ENCODE measurements at places on chromosomes 7 and 10.

- no peak for DNase-seq
Observed at GRCh38 chr7:123303926-123304325, 104.2 kb upstream of the SLC13A1 start.

DNA sequence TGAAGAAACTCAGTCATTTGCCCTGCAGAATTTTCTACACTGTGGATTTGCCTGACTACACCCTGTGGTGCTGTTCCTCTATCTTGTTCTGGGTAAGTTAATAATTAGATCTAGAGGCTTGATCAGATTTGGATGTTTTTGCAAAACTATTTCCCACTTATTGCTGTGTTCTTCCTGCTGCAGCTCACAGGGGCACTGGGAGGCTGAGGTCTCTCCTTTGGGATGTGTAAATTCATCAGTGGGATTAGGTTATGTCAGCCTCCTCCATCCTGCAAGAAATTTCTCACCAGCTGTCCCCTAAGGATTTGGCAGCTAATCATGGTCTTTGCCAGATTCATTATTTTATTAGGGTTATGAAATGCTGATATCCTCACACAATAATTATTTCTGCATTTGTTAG, 148.1 kb upstream of the ZNF32 start:
- no peak for DNase-seq

DNA sequence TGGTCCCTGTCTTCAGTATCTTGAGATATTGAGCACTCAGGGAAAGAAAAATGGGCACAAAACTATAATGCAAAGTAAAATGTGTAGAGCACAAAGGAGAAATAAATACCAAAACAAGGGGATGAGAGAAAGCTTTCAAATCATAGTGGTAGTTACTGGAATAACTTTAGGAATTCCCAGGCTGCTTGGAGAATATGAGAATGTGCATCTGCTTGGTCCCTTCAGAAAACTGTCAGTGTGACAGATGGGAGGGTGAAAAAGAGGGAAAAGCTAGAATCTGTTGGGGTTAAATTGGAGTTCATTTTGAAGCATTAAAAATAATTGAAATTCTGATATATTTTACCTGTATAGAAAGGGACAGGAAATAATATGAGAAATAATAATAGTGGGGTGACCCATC, 15.3 kb downstream of the ST7 start:
- no peak for DNase-seq

DNA sequence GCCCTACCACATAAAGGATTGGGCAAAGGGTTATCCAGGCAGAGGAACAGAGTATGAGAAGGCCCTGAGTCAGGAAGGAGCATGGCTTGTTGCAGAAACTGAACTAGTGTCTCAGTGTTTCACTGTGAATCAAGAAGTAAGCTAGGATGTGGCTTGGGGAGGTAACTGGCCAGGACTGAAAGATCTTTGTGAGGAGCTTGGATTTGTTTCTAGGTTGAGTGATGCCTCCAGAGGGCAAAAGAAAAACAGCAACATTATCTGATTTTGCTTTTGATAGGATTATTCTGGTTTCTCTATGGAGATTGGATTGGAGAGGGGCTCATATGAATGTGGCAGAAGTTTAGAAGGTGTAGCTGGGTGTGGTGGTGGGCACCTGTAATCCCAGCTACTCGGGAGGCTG, 137.9 kb upstream of the HDAC9 start:
- DNase-seq: peak; percentile 14

DNA sequence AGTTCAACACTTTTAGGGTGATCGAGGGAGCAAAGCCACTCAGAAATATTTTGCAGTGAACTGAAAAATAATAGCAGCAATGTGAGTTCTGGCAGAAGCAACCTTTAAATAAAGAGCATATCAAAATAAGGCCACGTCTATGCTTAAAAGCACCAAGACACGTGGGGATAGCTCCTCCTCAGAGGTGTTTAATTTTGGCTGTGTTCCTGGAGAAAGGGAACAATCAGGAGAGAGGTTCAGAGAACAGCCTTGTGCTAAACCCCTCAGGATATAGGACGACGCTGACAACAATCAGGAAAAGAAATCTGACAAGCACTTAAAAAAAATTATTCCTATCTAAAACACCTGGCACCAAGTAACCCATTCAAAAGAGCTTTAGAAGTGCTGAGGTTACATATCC, 471.9 kb upstream of the CELF2 start:
- no peak for DNase-seq

- no peak for DNase-seq
Observed at GRCh38 chr10:22556774-22557173, 157.6 kb downstream of the PIP4K2A start.

GRCh38 chr7:141238596-141239243, 164.9 kb downstream of the TMEM178B start:
- no peak for DNase-seq

DNA sequence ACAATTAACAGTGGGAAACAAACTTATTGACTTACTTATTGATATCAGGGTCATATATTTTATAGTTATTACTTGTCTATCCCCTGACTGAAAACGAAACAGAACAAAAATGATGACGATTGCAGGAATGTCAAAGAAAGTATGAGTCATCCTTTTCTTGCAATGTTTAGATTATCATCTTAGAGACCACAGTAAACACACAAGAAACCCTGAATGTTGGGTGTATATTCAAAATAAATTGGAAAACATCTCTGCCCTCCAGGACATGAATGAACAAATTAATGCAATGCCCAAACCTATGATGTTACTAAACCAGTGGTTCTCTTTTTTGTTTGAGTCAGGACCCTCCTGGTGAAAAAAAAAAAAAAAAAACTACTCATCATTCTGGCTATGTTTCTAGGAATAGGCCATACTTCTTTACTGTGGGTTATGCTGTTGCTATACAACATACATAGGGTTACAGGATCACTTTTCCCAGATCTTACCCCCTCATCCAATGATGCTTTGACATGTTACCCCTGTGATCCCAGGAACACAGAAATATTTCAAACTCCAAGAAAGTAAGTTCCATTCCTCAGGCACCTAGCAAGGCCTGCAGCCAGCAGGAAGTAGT, 623.4 kb upstream of the IGFBP3 start:
- DNase-seq: peak; percentile 86
